ENCODE measurements at places on chromosomes 4 and X. TPM values are rescaled to one million over a fixed set of nuclear protein-coding genes. Genes with fewer than 3 reads are reported as not detected.

DNA sequence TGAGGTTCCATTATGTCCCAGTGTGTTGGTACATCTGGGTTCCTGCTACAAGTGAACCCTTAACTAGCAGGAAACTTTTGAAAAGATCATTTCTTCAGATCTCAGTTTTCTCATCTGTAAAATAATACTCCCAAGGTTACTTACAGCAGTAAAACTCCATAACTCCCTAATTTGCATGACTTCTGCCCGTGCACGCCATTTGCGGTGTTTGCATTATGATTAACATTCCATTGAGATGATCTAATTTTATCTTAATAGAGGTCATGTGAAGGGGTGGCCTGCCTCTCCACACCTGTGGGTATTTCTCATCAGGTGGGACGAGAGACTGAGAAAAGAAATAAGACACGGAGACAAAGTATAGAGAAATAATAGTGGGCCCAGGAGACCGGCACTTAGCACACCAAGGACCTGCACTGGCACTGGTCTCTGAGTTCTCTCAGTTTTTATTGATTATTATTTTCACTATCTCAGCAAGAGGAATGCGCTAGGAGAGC is 219.8 kb downstream of the TLL1 start:
- DNase-seq, result no peak

DNA sequence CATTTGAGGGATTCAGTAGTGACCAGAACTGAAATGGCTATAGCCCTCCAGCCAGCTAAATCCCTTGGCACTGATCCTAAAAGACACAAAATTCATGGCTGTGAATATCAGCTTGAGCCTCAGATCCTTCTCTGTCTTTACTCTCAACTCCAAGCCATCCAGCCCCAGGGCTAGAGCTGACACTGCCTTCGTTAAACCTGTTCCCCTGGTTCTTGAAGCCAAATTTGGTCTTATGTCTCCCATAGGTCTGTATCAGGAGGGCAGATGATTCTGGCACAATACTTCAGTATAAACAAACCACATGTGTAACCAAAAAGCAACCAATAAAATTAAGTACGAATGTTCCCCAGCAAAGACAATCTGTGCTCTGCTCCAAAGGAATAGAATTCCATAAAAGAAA is 78.0 kb downstream of the ANOS1 start:
- DNase-seq, result no peak

- no peak for DNase-seq
These were observed 5.2 kb downstream of the TMEM164 start for GRCh38 chrX:110008011-110008635.

DNA sequence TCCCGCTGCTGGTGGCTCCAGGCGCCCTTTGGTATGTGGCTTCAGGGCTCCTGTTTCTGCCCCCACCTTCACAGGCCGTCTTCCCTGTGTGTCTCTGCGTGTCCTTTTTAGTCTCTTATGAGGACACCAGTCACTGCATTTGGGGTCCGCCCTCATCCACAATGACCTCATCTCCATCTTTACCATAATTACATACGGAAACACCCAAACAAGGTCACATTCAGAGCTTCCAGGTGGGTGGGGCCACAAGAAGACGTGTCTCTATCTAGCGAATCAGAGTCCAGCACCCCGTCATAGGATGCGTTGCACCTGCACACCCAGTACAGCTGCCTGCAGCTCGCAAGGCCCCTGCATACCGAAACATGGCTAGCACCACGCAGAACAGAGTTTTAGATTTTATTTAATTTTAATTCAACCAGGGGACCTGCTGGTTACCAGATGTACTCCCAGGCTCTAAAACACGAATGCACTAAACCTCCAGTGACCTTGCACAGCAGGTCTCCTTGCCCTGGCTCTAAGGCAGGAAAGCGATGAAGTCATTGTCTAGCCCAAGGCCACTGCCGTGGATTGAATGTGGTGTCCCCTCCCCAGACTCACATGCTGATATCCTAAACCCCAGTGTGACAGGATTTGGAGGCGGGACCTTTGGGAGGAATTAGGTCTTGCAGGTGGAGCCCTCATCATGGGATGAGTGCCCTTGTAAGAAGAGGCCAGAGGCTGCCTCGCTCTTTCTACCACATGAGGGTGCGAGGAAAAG is 30.3 kb downstream of the ABLIM2 start:
- DNase-seq, result no peak

DNA sequence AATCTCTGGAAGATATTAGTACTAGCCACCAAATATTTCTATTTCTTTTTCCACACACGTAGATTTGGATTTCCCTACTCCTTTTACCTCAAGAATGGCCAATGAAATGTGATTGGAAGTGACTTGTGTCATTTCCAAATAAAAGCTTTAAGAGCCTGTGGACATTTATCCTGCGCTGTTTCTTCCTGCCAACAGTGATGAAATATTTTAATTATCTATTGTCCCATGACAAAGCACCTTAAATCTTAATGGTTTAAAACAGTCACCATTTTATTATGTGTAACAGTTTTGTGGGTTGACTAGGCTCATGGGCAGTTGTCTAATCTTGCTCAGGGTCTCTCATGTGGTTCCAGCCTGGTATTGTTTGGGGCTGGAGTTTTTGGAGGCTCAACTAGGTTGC is 3.5 kb upstream of the PGRMC2 start:
- DNase-seq, result no peak

GRCh38 chrX:22012931-22013330 is 19.2 kb upstream of the PHEX start:
- DNase-seq, result no peak

GRCh38 chr4:3227878-3228675 is 20.9 kb upstream of the MSANTD1 start:
- no peak for DNase-seq

- DNase-seq, result peak; percentile 68
These were observed 42.5 kb upstream of the C1GALT1C1 start for GRCh38 chrX:120672389-120672788.

GRCh38 chrX:8191022-8191421 is 20.0 kb upstream of the VCX2 start:
- DNase-seq, result no peak

Gene ANOS1
- total RNA-seq, result 3.3 TPM

Data from glomerular endothelial cell (primary cell).